Mesothelial cell of epicardium (in vitro differentiated cells): ENCODE measurements at places on chromosomes 16 and 17.

- DNase-seq, result no peak
- no peaks in the 10 kb centered on the region for H3K36me3 ChIP-seq
- no peak overlapping the region for H3K4me3 ChIP-seq
- H3K27me3 ChIP-seq, result peaks cover 2% of the 10 kb centered on the region
- no peak overlapping the region for H3K27ac ChIP-seq
Observed at GRCh38 chr17:63443053-63443452, 3.1 kb downstream of the CYB561 start.

GRCh38 chr16:66255647-66256046, 110.8 kb upstream of the CDH5 start:
- H3K4me1 ChIP-seq, result peaks cover 9% of the 10 kb centered on the region
- no peak for DNase-seq
- H3K27me3 ChIP-seq, result peaks cover 2% of the 10 kb centered on the region

DNA sequence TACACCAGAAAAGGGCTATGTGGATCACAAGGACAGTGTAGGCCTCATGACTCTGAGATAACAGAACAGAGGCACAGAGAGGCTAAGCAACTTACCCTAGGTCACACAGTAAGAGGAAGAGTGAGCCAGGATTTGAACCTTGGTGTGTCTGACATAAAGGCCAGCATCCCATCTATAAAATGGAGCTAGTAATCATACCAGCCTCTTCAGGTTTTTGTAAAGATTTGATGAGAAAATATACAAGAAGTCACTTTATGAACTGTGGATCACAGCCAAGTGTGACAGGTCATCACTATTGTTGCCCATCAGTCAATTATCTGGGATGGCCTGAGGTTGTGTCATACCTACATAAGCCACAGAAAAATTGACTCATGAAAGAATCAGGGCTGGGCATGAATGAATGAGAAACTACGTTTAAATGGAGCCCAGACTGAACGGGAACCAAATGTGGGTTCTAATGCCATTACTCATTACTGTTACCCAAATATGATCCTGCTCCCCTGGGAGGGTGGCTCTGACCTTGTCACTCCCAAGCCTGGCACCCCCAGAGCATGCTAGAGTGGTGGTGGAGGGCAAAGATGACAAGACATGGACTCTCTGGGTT, 21.0 kb downstream of the FBXO39 start:
- H3K36me3 ChIP-seq, result no peaks in the 10 kb centered on the region
- H3K4me1 ChIP-seq, result no peaks in the 10 kb centered on the region
- H3K4me3 ChIP-seq, result no peak overlapping the region
- no peak overlapping the region for H3K27ac ChIP-seq
- peaks cover 66% of the 10 kb centered on the region for H3K27me3 ChIP-seq

- no peak for DNase-seq
- H3K27ac ChIP-seq, result peak overlapping the region; percentile 74
- H3K4me1 ChIP-seq, result peaks cover 33% of the 10 kb centered on the region
- no peaks in the 10 kb centered on the region for H3K27me3 ChIP-seq
- H3K4me3 ChIP-seq, result no peak overlapping the region
Observed at GRCh38 chr17:4247361-4247970, 16.3 kb downstream of the ANKFY1 start.

DNA sequence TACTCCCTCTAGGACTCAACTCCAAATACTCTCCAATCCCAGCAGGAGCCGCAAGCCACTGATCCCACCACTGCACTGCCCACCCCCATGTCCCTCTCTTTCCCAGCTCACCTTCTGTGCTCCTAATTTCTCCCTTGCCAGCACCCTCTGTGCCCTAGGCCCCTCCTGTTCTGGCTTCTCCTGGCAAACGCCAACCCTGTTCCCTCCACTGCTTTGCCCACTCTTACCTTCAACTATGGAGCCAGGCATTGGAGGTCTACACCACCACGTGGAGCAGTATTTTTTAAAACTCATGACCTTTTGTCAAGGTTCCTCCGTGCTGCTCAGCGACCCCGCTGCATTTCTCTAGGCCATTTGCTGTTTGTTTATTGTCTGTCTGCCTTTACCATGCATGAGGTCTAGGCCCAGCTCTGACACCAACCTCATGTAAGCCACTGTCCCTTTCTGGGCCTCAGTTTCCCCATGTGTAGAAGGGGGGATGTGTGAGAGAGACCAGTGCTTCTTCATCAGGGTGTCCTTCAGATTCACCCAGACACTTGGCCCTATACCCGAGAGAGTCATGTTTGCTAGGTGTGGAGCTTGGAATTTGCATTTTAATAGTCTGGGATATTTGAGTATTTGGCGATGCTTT, 4.6 kb downstream of the CCDC102A start:
- H3K27ac ChIP-seq, result no peak overlapping the region
- H3K36me3 ChIP-seq, result peaks cover 12% of the 10 kb centered on the region
- peaks cover 26% of the 10 kb centered on the region for H3K27me3 ChIP-seq
- no peak for DNase-seq

DNA sequence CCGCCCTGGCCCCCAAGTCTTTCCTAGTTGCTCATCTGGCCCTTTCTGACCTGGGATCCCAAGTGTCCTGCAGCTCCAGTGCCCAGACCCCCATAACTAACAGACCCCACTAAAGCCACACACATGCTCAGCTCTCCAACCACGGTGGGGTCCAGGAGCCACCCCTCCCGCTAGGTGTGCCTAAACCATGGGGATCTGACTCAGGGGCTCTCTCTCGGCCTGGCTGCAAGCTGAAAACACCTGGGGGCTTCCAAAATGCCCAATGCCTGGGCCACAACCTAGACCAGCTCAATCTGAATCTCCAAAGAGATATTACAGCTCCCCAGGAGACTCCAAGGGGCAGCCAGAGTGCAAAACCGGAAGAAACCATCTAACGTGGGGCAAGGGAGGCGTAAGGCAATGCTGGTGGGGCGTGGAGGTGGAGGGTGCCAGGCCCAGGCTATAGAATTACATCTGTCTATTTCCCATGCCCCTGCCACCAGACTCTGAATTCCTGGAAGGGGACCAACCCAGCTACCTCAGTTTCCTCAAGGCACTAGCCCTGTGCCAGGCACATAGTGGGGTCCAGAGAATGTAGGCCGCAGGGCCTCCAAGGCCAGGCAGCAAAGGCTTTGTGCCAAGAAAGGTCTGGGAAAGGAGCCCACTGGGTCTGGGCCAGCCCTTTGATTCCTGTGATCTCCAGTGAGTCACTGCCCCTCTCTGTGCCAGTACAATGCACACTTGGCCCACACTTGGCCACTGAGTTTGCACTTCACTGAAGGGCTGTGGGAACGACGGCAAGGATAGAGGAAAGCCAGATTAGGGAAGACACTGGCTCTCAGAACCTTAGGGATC, 3.3 kb downstream of the CD2BP2 start:
- H3K4me3 ChIP-seq, result no peak overlapping the region
- no peak for DNase-seq
- peaks cover 9% of the 10 kb centered on the region for H3K36me3 ChIP-seq
- peaks cover 17% of the 10 kb centered on the region for H3K4me1 ChIP-seq
- H3K27me3 ChIP-seq, result no peaks in the 10 kb centered on the region

GRCh38 chr17:17186551-17187505, 19.3 kb downstream of the PLD6 start:
- peaks cover 45% of the 10 kb centered on the region for H3K4me1 ChIP-seq
- no peaks in the 10 kb centered on the region for H3K27me3 ChIP-seq
- no peak for DNase-seq
- H3K4me3 ChIP-seq, result peak overlapping the region; percentile 6
- H3K36me3 ChIP-seq, result peaks cover 12% of the 10 kb centered on the region

DNA sequence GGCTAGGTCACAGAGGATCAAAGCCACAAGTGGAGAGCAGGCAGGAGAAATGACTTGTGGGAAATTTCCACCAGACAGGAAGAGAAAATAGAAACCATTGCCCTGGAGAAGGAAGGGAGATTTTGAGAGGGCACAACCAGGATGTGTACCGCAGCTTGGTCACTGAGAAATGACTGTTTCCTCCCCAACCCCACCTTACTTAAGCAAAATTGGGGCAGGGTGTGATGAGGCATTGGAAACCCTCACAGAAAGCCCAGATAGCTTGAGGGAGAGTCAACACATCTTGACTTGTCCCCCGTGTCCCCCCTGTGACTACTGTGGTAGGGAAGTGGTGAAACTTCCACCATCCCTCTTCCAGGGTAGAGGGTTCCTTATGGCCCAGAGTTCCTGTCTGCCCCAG, 113.5 kb upstream of the FAM20A start:
- DNase-seq, result no peak
- no peak overlapping the region for H3K4me3 ChIP-seq
- H3K27ac ChIP-seq, result no peak overlapping the region
- no peaks in the 10 kb centered on the region for H3K36me3 ChIP-seq
- peaks cover 31% of the 10 kb centered on the region for H3K4me1 ChIP-seq

DNA sequence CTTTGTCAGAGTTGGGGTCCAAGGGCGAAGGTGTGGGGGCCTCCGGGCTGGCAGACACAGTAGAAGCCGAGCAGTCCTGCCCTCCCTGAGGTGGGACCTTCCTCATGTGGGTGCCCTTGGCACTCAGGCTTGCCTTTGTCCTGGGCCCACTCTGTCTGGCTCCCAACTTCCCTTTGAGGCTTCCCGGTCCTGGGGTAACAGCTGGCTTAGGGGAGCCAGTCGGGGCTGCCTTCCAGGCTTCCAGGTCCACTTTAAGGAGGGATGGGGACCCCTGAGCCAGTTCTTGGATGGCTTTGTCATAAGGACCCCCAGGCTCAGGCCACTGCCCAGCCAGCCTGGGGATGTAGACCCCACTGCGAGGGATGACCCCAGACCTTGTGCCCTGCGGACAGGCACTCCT, 7.8 kb downstream of the GAS2L2 start:
- H3K4me1 ChIP-seq, result peaks cover 11% of the 10 kb centered on the region
- H3K27ac ChIP-seq, result no peak overlapping the region
- H3K27me3 ChIP-seq, result peaks cover 60% of the 10 kb centered on the region
- H3K4me3 ChIP-seq, result no peak overlapping the region

- no peak for DNase-seq
- H3K4me1 ChIP-seq, result peaks cover 16% of the 10 kb centered on the region
- no peaks in the 10 kb centered on the region for H3K36me3 ChIP-seq
- no peak overlapping the region for H3K27ac ChIP-seq
Observed at GRCh38 chr17:15354256-15354655, 12.9 kb upstream of the TEKT3 start.

- H3K4me1 ChIP-seq, result peaks cover 31% of the 10 kb centered on the region
- no peaks in the 10 kb centered on the region for H3K36me3 ChIP-seq
- peak overlapping the region; percentile 10 for H3K4me3 ChIP-seq
- DNase-seq, result no peak
- H3K27me3 ChIP-seq, result no peaks in the 10 kb centered on the region
Observed at GRCh38 chr16:4309102-4309832, 6.6 kb upstream of the GLIS2 start.

- no peaks in the 10 kb centered on the region for H3K4me1 ChIP-seq
- H3K27ac ChIP-seq, result no peak overlapping the region
- no peak for DNase-seq
- H3K36me3 ChIP-seq, result no peaks in the 10 kb centered on the region
- peaks cover 3% of the 10 kb centered on the region for H3K27me3 ChIP-seq
- H3K4me3 ChIP-seq, result no peak overlapping the region
Observed at GRCh38 chr16:12558641-12559040, 245.0 kb downstream of the CPPED1 start.

DNA sequence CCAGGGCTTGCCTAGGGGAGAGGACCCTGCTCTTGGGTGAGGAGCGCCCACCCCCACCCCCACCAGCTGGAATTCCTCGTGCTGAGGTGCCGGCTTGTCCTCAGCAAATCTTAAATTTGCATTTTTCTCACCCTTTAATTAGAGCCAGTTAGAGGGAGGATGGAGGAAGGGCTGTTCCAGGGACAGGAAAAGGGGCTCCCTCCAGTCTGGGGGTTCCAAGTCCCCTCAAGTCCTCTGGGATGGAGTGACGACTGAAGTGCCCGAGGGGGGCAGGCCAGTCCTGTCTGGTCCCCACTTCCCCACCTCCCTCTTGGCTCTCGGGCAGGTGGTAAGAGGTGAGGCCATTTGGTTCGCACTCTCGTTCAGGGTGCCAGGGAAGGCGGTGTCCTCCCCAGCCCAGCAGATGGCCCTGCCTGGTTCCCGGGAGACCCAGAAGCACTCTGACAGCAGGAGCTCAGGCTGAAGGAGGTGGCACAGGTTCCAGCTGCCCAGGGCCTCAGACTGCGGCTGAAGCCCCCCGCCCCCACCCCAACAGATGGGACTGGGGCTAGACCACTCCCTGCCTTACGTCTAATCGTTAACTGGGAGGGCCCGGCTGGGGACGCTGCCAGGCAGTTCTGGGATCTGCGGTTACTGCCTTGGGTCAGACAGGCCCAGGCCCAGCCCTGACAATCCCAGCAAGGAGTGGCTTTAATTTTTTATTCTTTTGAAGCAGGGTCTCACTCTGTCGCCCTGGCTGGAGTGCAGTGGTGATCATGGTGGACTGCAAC, 2.2 kb downstream of the RAB26 start:
- H3K27me3 ChIP-seq, result no peaks in the 10 kb centered on the region
- H3K36me3 ChIP-seq, result peaks cover 4% of the 10 kb centered on the region
- H3K27ac ChIP-seq, result no peak overlapping the region

GRCh38 chr17:5557485-5557884, 26.8 kb downstream of the NLRP1 start:
- no peak overlapping the region for H3K27ac ChIP-seq
- H3K4me1 ChIP-seq, result no peaks in the 10 kb centered on the region
- H3K4me3 ChIP-seq, result no peak overlapping the region

- H3K4me3 ChIP-seq, result no peak overlapping the region
- no peaks in the 10 kb centered on the region for H3K27me3 ChIP-seq
- H3K27ac ChIP-seq, result no peak overlapping the region
- no peak for DNase-seq
- H3K36me3 ChIP-seq, result no peaks in the 10 kb centered on the region
Observed at GRCh38 chr17:67481808-67482207, 104.7 kb downstream of the PITPNC1 start.

DNA sequence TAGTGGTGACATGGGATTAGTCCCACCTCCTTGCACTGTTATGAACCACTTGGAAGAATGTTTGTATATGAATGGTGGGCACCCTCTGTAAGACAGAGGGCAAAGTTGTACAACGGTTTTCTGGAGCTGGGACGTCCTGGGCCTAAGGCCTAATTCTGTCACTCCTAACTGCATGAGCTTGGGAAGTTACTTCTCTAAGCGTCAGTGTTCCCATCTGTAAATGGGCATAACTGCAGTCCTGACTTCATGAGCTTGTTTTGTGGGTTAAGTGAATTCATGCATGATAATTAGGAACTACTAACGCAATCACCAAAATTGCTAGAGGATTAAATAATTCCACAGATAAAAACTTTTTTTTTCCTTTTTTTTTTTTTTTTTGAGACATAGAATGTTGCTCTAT, 1.8 kb downstream of the TBC1D16 start:
- H3K27me3 ChIP-seq, result no peaks in the 10 kb centered on the region
- peak overlapping the region; percentile 94 for H3K4me3 ChIP-seq
- no peak for DNase-seq
- peaks cover 26% of the 10 kb centered on the region for H3K4me1 ChIP-seq
- peaks cover under 1% of the 10 kb centered on the region for H3K36me3 ChIP-seq

GRCh38 chr16:48629016-48629415, 19.0 kb upstream of the N4BP1 start:
- no peak overlapping the region for H3K27ac ChIP-seq
- peaks cover 17% of the 10 kb centered on the region for H3K27me3 ChIP-seq
- no peak for DNase-seq
